ENCODE measurements at places on chromosomes 1 and 21. TPM values are rescaled to one million over a fixed set of nuclear protein-coding genes. Genes with fewer than 3 reads are reported as not detected.

RUNX1 gene
- 1.7 TPM for total RNA-seq

ANXA9 gene
- not detected for total RNA-seq

GBP3 gene
- total RNA-seq = 33.6 TPM

TSSK3 gene
- total RNA-seq = not detected

GSTM2 gene
- 4.0 TPM for total RNA-seq

BMP8A gene
- total RNA-seq = 0.14 TPM

ALX3 gene
- total RNA-seq = not detected
